EH (cell line): ENCODE measurements at places on chromosomes 4 and X.

DNA sequence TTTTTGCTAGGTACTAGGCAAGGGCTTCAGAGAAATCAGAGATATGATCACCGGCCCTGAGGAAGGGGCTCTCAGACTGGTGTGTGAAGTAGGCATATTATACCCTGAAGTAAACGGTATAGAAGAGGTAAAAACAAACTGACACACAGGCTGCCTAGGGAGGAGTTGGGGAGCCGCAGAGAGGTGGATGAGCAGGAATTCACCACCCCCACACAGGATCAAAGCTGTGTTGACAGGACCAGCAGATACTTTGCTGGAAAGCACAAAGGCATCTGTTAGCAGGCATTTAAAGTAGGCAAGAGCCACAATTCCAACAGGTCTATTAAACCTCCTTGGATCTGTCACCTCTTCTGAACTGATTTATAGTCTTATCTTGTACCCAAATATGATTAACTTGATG, 71.8 kb upstream of the GPR34 start:
- no peak for DNase-seq

GRCh38 chr4:127417885-127418535, 214.7 kb upstream of the INTU start:
- DNase-seq = no peak

DNA sequence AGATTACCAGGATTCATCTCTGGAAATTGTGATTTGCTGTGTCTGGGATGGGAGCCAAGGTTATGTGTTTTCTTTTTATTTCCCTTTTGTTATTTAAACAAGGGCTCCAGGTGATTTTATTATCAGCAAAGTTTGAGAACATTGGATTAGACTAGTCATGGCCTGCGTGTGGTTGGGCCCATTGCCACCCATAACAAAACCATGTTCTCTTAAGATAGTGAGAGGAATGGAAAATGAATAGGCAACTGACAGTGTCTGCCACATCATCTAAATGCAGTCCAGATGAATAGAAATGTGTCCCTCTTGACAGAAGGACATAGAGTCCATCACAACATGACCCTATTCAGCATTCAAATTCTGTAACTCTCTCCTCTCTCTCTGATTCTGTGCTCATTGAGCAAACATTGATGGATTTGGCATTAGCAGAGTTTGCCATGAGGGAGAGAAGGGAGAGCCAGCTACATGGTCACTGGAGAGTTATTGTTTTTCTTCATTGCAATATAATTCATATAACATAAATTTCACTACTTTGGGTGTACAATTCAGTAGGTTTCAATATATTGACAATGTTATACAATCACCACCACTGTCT, 11.7 kb downstream of the XK start:
- DNase-seq = no peak

- peak; percentile 17 for DNase-seq
Observed at GRCh38 chrX:103477496-103477895, 41.8 kb downstream of the RAB40A start.

GRCh38 chr4:123102897-123103471, 180.6 kb upstream of the NUDT6 start:
- peak; percentile 59 for DNase-seq

DNA sequence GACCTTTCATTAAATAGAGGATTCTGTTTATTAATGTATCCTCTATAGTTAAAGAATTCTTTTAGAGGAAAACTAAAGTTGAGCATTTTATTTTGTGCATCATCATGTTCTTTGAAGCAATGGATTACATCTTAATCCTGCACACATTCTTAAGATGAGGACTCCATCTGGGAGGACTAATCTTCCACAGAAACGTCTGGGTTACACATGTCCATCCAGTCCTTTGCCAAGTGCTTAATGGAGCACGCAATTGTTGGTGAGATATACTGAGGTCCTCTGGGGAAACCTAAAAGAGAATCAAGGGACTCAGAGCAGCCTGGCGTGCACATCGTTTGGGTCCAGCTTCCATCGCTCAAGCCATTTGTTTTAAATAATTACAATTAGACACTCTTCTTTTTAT, 115.1 kb upstream of the SFRP2 start:
- no peak for DNase-seq

- DNase-seq = no peak
Observed at GRCh38 chr4:145178740-145179280, 1.6 kb downstream of the OTUD4 start.

DNA sequence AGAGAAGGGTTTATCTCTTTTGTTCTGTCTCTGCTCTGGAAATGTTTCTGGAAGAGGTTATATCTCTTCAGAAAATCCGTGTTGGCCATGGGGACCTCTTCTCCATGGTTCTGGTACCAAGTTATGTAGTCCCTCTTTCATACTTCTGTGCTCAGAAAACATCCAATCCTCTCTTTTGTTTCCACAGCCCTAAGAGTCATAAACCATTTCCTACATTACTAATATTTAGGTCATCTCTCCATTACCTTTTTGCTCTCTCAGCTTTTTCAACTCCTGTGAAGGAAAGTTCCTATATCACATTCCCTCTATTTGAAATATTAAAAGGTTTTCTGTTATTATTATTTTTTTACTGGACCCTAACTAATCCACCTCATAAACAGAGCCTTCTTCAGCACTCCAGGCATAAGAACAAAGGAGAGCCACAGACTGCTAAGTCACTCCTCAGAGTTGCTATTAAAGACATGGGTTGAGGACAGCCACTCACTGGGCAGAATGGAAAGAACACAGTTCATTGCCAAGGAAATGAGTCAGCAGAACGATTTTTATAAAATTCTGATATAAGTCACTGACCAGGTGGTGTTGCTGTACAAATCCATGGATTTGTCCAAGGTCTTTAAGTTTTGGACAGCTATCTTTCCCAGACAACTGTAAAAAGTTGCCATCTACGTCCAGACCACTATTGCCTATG, 122.4 kb upstream of the NPY2R start:
- DNase-seq = no peak

DNA sequence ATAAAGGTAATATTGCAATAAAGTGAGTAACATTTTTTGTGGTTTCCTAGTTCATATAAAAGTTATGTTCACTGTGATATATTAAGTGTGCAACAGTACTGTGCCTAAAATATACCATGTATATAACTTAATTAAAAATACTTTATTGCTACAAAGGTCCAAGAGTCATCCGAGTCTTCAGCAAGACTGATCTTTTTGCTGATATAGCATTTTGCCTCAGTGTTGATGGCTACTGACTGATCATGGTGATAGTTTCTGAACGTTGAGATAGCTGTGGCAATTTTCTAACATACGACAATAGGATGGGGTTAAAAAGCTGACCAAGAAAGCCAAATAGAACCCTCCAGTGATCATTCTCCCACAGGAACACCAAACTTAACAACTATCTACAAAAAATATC, 1302.7 kb downstream of the TECRL start:
- DNase-seq = no peak

DNA sequence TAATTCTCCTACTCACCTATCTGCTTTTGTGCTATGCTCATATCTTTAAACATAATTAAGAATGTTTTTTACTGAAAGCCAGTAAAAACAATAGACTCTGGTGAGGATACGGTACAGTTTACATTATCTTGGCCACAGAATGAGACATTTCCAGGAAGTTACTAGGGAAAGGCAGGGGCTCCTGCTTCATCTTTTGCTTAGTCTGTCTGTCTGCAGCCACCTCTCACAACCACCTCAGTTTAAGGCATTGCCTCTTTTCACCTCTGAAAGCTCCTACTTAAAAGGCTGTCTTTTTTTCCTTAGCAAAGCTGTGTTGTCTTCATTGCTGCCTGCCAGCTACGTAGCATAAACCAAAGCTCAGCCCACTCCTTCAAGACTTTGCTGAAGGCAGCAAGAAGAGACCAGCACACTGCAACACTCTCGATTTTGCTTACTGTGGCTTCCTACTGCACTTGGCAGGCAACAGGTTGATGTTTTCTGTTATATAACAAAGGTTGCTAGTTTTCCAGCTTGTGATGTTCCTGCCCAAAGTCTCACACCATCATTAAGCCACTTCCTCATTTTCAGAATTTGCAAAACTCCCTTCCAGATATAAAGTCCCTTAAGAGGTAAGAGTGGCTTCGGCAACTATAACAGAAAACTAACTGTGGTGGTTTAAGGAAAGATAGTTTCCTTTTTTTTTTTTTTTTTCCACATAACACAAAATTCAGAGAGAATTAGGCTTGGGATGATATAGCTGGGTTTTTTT, 432.9 kb downstream of the GRXCR1 start:
- no peak for DNase-seq

DNA sequence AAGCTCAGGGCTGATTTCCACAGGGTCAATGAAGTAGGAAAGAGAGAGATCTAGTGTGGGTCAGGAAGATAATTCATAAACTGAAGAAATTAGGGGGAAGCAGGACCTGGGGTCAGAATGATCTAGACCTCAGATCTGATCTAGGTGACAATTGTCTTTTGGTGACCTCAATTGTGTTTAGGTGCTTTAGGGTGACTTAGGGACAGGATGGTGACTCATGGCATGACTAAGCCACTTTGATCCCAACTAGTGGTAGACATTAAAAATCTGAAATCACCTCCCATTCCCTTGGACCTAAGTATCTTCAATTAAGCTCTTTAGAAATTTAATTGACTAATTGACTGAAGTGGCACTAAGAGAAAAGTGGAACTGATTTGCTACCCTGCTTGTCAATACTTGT, 36.7 kb upstream of the GRXCR1 start:
- DNase-seq = no peak

GRCh38 chrX:69126642-69127041, 38.6 kb downstream of the PJA1 start:
- DNase-seq = peak; percentile 28

DNA sequence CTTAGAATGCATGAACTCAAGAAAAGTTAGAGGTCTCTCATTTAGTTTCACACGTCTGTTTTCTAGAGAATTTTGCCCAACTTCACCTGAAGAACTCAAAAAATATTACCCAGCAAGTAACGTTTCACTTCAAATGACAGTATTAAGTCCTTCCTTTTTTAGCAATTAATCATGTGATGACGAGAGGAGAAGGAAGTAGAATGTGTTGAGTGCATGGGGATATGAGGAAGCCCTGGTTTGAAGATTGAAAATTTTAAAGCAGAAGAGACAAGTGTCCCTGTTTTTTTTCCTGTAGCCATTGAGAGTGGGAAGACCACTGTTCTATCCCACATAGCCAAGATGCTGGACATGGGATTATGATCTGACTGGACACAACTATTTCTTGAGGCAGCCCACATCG, 406.3 kb upstream of the CPEB2 start:
- DNase-seq = no peak

DNA sequence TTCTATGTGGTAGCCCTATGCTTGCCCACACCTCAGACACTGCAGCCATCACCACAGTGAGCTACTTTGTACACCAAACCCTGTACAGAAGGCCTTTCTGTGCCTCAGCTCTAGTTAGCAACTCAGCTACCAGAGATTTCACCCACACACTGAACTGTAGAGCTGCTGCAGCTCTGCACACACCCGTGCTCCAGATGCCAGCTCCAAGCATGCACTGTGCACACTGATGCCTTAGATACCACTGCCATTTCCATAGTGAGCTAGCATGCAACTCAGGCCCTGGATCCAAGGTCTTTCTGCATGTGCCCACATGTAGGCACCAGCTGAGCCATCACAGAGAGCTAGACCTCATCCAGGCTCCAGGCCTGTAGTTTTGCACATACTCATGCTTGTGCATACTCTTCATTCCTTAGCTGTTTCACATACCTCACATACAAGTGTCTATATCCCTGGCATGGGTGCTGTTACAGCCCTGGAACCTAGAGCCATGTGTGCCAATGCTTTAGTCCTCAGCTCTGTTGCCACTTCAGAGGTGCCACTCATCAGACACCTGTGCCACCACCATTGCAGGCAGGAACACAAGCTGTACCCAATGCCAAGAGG, 423.5 kb upstream of the NDST3 start:
- no peak for DNase-seq

- no peak for DNase-seq
Observed at GRCh38 chr4:178296669-178297068, 854.4 kb upstream of the AGA start.

DNA sequence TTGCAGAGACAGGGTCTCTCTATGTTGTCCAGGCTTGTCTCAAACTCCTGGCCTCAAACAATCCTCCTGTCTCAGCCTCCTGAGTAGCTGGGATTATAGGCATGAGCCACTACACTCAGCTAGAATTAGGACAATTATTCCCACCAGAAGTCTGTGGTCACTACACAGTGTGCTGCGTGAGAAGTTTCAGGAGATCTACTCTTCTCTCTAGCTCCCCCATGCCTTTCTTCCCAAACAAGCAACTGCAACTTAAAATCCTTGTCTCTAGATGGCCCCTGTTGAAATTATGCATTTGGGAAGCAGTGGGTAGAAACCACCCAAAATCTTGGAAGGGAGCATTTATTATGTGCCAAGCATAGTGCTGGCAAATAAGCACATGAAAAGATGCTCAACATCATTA, 21.1 kb upstream of the MAP7D3 start:
- DNase-seq = peak; percentile 43

- no peak for DNase-seq
Observed at GRCh38 chr4:185916231-185916630, 104.2 kb upstream of the SORBS2 start.

- DNase-seq = no peak
Observed at GRCh38 chr4:161929956-161930355, 233.8 kb downstream of the FSTL5 start.

DNA sequence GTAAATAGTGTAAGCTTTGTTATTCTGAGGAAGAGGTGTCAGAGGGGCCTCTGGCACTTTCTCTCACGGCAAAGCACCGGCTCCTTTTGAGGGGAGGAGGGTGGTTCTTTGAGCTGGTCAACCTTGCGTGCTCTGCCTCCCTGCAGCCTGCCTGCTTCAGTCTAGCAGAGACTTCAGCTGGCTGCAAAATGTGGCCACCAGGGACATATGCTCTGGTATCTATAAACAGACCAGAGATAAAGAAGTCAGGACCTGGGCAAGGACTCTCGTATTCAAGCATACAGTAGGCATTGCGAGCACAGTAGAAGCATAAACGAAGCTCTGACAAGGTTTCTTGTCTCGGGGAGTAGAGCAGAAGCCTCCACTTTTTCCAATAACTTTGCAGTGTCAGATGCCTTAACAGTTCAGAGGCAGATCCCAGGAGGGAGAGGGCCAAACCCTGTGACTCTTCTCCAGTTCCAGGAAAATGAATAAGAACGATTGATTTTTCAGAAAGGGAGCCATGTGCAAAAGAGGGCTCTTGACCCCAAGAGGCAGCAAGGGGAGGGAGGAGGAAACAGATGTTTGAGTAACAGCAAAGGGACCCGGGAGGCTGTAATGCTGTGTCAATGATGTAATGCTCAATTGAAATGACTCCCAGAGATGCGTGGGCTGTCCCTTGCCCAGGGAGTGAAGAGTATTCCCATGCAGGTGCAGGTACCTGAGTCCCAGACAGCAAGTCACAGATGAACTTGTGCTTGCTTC, 57.9 kb upstream of the TEX13D start:
- no peak for DNase-seq

GRCh38 chr4:40562681-40563080, 67.0 kb downstream of the RBM47 start:
- peak; percentile 39 for DNase-seq
